ENCODE measurements at places on chromosomes 11 and 22.

DNA sequence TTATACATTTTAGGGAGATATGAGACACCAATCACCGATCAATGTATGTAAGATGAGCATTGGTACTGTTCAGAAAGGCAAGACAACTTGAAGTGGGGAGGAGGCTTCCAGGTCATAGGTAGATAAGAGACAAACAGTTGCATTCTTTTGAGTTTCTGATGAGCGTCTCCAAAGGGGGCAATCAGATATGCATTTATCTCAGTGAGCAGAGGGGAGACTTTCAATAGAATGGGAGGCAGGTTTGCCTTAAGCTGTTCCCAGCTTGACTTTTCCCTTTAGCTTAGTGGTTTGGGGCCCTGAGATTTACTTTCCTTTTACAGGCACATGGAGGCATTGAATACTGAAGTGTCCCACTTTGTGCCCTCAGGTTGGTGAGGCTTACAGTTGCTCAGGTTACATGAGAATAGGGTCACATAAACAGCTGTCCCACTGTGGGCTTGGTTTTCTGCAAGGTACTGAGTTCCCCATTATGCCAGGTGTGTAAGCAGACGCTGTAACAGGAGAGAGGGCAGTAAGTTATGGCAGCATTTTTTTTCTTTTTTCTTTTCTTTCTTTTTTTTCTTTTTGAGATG is 129.8 kb upstream of the SERPIND1 start:
- DNase-seq, result no peak

GRCh38 chr11:34274712-34275398 is 83.0 kb downstream of the ABTB2 start:
- no peak for DNase-seq

GRCh38 chr22:31393893-31394292 is 5.5 kb upstream of the DRG1 start:
- no peak for DNase-seq

- DNase-seq, result no peak
These were observed 83.7 kb downstream of the IGLL1 start for GRCh38 chr22:23496445-23496833.

GRCh38 chr11:71207563-71207962 is 44.8 kb downstream of the SHANK2 start:
- no peak for DNase-seq

DNA sequence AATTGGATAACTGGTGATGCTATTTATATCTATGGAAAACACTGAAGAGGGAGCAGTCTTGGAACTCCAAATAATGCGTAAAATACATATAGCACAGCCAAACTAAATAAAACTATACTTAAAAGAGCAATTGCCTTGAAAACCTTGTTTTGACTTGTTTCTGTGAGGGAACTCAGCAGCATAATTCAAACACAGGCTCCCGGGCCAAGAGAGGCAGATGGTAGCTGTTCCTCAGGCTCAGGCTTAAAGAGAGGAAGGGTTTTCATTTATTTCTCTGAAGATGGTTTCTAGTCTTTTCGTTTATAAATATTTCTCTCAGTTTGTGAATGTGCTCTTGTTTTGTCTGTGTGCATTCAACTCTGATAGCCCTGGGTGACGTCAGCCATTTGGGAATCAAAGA is 82.4 kb downstream of the FANCF start:
- DNase-seq, result no peak

DNA sequence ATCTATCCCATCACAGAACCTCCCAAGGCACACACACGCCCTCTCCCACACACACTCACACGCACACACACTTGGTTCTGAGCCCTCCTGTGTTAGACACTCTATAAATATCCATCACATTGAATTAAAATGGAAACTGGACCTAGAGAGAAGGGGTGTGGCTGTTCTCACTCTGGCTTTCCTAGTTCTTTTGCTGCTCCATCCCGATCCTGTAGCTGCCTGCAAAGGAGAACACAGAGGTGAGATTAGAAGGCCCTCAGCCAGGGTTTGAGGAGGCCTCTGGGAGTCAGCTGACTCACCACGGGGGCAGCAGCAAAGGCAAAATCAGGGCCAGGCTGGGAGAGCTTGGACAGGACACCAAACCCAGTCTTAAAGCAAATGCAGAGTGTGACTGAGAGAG is 192.3 kb upstream of the CADM1 start:
- DNase-seq, result no peak

GRCh38 chr11:46611526-46612304 is 5.3 kb downstream of the HARBI1 start:
- DNase-seq, result no peak

DNA sequence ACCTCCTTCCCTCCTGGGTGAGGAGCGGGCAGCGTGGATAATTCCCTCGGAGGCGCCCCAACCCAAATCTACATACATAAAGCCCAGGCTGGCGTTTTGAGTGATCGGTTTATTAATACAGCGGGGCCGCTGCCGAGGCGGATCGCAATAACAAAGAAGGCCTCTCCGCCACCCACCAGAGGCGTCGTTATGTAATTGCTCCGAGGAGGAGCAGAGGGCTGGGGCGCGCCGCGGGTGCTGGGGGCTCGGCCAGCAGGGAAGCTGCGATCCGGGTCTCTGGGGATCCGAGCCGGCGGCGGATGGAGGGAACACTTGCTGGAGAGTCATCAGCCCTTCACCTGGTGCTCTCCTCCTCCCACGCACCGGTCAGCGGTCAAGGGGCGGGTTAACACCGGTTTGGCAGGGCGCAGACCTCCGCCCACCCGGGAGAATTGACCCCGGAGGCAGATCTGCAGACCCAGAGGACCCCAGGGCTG is 6.4 kb upstream of the TP53I11 start:
- DNase-seq, result no peak

GRCh38 chr11:126696982-126697381 is 303.6 kb downstream of the KIRREL3 start:
- no peak for DNase-seq

DNA sequence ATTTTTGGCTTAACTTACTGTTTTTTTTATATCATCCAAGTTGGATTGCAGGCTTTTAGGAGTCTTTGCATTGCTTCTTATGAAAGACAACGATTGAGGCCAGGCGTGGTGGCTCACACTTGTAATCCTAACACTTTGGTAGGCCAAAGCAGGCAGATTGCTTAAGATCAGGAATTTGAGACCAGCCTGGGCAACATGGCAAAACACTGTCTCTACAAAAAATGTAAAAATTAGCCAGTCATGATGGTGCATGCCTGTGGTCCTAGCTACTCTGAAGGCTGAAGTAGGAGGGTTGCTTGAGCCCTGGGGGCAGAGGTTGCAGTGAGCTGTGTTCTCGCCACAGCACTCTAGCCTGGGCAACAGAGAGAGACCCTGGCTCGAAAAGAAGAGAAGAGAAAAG is 56.6 kb downstream of the BID start:
- no peak for DNase-seq

DNA sequence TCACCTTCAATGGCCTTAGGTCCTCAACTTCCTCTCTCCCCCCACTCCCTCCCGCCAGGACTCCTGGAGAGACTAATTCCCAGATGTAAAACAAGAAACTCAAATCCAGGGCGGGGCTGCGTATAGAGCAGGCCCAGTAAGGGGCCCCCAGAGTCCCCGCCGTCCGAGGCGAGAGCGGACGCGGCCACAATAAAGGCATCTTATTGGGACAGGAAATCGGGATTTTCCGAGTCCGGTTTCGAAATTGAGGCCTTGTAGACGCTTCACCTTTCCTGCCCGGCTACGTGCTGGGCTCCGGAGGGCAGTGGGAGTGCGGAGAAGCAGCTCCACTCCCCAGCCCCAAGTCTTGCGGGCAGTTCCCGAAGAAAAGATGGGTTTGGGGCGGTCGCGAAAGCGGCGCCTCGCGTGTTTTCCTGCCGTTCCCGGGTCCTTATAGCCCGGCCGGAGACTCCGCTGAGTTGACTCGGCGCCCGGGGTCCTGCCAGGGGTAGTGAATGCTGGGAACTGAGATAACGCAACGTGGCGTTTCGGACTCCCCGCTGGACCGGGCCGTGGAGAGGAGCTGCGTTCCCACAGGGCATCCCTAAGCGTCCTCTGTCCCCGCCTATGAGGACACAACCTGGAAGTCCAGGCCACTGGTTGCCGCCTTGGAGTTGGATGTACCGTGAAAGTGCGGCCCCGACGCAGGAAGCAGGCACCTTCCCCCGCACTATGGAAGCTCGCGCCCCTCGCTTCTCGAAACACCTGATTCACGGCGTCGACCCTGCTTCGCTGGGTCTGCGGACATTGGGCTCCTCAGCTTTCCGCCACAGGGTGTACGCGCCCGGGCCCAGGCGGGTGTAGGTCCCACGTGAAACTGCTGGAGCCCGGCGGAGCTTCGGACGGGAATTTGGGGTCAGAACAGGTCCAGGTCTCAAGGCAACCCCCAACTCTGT is 4.8 kb upstream of the CHRM1 start:
- DNase-seq, result no peak

DNA sequence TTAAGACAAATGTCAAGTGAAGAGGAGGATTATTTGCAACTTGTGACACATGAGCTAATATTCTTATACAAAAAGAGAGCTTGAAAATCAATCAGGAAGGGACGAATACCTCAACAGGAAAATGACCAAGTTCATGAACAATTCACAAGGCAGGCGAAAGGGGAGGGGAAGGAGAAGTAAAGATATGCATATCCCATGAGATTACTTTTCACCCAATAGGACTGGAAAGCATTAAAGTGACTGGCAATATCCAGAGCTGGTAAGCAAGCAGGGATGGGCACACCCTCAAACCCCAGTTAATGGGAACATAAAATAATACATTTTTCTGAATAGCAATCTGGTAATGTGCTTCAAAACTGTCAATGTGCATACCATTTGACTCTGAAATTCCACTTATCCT is 129.5 kb downstream of the SLC1A2 start:
- no peak for DNase-seq

DNA sequence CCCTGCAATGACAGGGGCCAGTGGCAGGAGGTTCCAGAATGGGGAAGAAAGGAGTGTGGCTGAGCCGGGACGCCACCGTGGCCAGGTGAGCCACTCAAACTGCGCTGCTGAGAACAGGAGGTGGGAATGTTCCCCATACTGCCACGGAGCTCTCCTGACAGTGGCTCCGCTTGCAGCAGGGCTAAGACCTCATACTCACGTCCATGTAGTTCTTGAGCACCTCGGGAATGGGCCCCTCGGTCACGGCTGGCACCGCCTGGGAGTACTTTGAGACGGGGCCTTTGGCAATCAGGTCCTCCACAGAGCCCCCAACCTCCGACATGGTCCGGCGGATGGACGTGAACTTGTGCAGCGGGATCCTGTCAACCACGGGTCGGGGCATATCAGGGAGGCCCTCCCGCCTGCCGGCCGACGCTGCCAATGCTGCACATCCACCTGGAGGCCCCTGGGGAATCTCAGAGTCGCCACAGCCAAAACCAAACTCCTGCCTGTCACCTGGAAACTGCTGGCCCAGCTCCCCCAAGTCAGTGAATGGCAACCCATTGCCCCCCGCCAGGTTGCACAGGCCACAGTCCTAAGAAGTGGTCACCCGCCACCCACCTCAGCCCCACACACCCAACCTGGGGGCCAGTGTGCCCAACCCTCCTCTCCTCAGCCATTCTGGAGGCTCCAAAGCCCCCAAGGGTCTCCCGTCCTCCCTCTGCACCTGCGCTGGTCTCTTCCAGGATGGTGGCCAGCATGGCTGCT is 2.4 kb downstream of the CTSD start:
- no peak for DNase-seq

GRCh38 chr11:89355646-89356045 is 135.5 kb downstream of the NOX4 start:
- no peak for DNase-seq

- DNase-seq, result no peak
These were observed 4.9 kb downstream of the MYRF start for GRCh38 chr11:61757213-61757862.

All from effector CD4-positive, alpha-beta T cell (primary cell).